ENCODE measurements at places on chromosomes 5 and 9.

DNA sequence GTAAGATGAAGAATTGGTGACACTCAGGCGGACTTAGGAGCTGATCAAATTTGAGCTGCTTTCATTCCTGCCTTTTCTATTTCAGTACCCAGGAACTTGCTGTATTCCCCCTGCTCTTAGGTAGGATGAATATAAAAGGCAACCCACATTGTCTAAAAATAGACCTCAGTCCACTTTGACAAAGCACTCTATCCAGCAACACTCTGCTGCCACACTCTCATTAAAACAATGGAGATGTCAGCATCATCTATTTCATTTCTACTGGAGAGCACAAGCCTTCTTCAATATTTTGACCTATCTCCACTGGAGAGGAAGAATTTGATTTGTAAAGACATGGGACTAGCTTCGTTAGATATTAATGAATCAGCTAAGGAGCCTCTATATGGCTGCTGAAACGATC, 468.4 kb downstream of the PTPRD start:
- no peaks in the 10 kb centered on the region for H3K4me1 ChIP-seq
- H3K27me3 ChIP-seq, result no peaks in the 10 kb centered on the region
- H3K36me3 ChIP-seq, result no peaks in the 10 kb centered on the region
- no peak for DNase-seq
- no peak overlapping the region for H3K4me3 ChIP-seq

DNA sequence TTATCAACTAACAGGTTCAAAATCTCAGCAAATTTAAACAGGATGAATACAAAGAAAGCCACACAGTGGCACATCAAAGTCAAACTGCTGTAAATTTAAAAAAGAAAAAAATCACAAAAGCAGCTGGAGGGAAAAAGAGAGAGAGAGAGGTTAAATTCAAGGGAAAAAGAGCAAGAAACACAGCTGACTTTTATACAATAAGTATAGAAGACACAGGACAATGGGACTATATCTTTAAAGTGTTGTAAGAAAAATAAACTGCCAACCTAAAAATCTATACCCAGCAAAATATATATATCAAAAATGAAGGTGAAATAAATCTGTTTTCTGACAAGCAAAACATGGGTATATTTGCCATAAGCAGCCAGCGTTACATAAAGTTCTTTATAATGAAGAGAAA, 261.5 kb downstream of the TLE1 start:
- no peaks in the 10 kb centered on the region for H3K36me3 ChIP-seq

- no peak for DNase-seq
- H3K4me3 ChIP-seq, result no peak overlapping the region
- peaks cover 100% of the 10 kb centered on the region for H3K36me3 ChIP-seq
- peak overlapping the region; percentile 44 for H3K27ac ChIP-seq
Observed at GRCh38 chr5:169703813-169704212, 66.7 kb downstream of the DOCK2 start.

GRCh38 chr5:169933127-169933526, 47.2 kb downstream of the INSYN2B start:
- no peaks in the 10 kb centered on the region for H3K4me1 ChIP-seq
- H3K27me3 ChIP-seq, result no peaks in the 10 kb centered on the region
- DNase-seq, result no peak
- no peak overlapping the region for H3K4me3 ChIP-seq
- no peak overlapping the region for H3K27ac ChIP-seq
